ENCODE measurements at places on chromosomes 12 and 14.

GRCh38 chr14:22433069-22433468 is 156.0 kb downstream of the DAD1 start:
- DNase-seq, result no peak

DNA sequence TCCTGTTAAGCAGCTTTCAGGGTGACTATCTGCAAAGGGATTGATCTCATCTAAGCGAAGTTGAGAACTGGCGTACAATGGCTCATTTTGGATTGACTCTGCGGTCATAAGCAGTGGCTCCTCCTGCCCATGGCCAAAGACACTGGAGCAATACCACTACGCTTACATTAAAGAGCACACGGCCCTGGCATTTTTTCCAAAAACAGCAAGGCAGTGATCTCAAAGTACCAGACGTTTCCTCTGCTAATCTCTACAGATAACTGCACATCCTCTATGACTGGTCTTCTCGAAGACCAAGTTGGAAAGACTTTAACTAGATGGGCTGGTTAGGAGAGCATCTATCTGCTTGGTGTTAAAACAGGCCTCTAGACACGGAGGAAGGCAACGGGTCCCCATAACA is 2.7 kb downstream of the PITPNM2 start:
- DNase-seq, result no peak

GRCh38 chr12:85872497-85873091 is 1.5 kb upstream of the NTS start:
- DNase-seq, result peak; percentile 49

DNA sequence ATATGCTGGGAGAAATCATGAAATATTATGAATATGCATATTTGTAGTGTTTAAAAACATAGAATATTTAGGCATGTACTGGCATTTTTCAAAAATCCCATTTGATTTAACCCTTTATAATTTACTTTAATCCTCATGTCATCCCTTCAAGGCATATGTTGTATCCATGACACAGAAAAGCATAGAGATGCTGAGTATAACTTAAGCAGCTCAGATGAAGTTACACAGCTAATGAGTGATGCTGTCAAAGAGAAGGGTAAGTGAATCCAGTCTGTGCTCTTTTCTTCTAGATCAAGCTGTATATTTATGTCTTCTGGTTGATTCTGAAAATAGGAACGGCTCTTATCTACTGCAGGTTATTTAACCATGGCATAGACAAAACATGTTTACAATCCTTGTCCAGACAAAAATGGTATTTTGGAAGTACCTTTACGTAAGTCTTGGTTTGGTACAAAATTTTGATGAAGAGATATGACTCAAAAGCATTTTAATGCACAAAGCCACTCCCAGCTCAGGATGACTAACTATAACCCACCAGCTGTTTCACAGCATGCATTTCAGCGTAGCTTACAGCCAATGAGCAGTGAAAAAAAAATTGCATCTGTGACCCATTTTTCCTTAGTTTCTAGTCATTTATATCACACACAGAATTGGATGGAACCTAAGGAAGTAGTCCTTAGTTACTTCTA is 201.7 kb downstream of the STXBP6 start:
- no peak for DNase-seq

DNA sequence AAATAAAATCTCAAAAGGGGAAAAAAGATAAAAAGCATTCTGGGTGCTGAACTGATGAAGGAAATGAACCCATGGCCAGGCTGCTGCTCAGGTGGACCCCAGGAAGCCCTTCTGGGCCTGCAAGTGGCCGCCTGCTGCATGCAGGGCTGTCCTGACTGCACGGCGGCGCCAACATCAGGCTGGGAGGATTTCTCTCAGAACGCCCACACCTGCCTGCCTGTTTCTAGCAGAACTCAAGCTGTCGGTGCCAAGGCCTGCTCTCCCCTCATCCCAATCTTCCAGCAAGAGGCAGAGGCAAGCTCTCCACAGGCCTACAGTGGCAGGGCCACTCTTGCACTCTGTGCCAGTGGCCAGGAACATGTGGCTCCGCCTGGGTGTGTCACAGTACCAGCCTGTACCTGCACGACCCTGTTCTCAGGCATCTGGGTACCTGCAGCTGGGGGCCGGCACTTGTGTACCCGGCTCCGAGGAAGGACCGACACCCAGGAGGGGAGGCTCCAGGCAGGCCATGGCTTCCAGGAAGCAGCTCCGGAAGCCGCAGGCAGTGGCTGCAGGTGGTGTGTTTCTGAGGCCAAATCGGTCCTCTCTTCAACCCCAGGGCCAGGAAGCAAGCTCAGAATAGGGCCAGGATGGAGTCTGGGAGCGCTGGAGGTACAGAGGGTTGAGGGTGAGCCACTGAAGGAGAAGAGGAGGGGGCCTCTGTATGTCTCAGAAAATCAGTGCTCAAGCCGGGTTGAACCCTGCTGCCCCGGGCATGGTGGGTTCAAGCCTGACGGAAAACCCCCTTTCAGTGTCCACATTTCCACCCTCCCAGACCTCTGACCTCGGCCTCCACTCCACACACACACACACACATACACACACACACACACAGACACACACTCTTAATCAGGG is 2.5 kb upstream of the INF2 start:
- DNase-seq, result no peak

- DNase-seq, result no peak
Observed at GRCh38 chr12:20259786-20260185, 108.6 kb upstream of the PDE3A start.

DNA sequence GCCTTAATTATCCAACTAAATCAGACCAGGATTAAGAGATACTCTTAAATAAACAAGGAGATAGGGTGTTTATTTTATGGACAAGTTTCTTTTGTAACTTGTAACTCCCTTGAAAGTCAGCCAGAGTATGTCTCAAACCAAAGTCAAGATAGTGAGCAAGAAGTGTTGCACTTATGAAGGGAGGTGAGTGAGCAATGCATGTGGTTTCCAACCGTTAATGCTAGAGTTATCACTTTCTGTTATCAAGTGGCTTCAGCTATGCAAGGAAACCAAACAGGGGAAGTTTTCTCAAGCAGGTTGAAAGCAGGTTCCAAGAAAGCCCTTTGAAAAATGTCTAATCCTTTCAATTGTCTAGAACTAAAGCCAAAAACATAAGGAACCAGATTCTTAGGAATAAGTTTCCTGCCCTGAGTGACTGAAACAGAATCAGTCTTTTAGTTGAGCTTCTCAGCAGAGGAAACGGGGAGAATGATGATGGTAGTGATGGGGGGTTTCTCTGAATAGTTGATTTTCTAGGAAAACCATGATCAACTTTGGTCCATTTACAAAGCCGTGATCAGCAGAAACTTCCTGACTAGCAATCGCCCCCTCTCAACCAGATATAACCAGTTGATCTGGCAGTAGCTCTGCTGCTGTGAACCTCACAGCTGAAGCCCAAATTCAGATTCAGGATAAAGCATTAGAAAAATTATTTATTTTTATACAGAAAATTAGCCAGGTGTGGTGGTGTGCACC is 128.4 kb downstream of the DAD1 start:
- no peak for DNase-seq

DNA sequence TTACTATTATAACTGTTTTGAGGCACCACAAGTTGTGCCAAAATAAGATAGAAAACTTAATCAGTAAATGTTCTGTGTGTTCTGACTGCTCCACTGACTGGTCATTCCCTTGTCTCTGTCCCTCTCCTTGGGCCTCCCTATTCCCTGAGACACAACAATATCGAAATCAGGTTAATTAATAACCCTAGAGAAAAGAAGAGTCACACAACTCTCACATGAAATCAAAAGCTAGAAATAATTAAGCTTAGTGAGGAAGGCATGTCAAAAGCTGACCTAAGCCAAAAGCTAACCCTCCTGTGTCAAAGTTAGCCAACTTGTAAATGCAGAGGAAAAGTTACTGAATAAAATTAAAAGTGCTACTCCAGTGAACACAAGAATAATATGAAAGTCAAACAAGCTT is 53.8 kb upstream of the CCDC196 start:
- no peak for DNase-seq

DNA sequence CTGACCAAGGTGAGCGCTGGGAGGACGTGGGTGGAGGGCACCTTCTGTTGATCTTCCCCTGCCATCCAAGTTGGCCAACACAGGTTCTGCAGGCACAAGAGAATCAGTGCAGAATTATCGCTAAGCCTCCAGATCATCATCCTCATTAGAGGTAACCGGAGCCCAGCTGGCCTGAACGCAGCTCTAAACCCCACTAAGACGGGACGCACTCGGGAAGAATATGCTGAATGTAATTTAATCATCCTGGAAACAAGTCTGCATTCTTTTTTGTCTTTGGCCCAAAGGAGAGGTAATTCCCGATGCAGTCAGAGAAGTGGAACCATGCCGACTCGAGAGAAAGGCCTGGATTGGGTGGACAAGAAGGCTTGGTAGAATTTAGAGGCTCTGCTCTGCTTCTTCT is 111.0 kb upstream of the GSC start:
- DNase-seq, result no peak

All from Jurkat, Clone E6-1 (cell line).